ENCODE measurements at places on chromosomes 1 and 21.

DNA sequence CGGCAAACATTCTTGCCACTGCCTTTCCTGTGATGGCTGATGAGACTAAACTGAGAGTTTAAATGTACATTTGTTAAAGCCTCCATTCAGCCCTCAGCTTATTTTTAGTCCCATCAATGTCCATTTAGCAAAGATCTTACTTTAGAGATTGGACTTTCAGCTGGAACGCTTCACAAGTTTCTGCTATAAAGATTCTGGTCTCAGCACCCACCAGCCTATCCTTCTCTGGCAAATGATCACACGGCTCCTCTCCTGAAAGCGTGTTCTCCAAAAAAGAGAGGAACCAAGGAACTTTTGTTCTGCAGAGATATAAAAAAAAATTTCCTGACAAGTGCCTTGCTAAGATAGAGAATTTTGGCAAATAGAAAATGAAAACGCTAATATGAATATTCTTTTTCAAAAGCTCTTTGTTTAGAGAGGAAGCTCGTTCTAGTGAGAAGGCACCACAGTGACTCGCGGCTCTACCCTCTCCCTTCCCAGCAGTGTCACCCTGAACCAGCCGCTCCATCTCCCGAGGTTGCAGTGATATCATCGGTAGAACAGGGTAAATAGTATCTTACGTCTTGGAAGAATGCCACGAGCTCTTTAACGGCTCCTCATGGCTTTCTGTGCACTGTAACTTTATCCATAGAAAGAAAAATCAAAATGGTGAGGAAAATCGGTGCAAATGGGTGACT lies 200.2 kb downstream of the APP start:
- no peak for DNase-seq

DNA sequence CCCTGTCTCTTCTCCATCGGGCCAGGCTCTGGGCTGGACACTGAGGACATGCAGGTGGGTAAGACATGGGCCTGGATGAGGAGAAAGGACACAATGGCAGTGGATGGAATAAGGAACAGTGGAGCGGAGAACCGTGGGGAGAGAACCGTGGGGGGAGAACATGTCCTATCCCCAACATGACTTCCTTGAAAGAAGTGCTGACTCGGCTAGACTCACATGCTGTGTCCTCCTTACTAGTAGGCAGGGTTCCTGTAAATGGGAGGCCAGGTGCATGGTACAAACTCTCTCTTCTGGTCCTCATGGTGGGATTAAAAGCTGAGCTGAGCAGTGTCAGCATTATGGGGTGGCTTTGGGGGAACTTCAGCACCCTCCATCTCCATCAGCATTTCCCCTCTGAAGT lies 137.4 kb upstream of the CSF3R start:
- no peak for DNase-seq

- no peak for DNase-seq
Measured at GRCh38 chr1:49597436-49597835, 426.3 kb downstream of the AGBL4 start.

- DNase-seq: no peak
Measured at GRCh38 chr1:9590201-9590600, 1.5 kb downstream of the TMEM201 start.

DNA sequence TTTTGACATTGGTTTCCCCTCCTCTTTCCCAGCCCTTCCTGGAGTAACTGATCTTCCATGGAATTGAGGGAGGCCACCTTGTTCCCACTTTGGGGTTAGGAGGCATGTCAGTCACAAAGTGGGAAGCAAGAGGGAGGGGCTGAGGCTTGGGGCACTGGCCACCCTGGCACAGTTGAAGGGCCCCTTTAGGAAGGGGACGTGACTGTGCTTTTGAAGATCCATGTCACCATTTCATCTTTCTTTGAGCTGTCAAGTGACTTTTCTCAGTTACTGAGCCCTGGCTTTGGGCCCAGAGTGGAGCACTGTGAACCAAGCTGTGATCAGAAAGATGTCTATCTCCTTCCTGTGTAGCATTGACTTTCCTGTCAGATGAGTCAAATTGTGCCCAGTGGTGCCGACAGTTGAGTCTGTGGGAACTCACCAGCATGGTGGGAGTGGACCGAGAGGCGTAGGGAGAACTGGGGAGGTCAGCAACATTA lies 38.5 kb upstream of the TDRD10 start:
- DNase-seq: peak; percentile 64
